ENCODE measurements at places on chromosomes 4 and X.

- DNase-seq, result no peak
These were observed 255.5 kb downstream of the CHIC1 start for GRCh38 chrX:73818200-73819116.

DNA sequence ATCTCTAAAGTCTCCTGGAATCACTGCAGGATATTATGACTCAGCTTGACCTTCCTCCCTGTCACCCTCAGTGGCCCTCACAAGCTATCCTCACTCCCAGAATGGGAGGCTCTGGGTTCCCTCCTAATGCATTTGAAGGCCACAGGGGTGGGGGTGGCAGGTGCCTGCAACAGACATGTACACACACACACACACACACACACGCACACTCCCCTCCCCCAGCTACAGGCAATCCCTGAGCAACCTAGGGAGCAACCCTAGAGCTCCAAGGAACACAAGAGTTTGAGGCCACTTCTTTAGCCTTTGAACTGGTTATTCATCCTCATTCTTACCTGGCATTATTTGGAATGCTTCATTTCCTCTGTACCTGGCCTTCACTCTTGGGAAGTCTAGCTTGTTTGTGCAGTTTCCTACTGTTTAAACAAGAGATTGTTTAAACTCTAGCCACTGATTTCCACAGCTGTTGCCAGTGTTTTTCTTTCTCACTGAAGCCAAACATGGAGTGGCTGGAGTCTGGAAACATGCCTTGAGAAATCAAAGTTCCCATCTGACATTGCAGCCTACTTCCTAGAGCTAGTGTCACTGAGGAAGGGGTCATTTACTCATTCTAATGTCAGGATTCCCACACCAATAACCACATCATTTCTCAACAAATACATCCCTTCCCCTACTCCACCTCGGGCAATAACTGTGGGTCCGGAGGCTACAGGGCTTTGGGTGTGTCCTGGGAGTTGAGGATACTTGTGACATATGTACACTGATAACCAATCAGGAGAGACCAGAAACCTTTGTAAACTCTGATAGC is 37.7 kb downstream of the MAOA start:
- DNase-seq, result no peak

GRCh38 chrX:121782976-121783375 is 735.6 kb downstream of the GLUD2 start:
- no peak for DNase-seq

DNA sequence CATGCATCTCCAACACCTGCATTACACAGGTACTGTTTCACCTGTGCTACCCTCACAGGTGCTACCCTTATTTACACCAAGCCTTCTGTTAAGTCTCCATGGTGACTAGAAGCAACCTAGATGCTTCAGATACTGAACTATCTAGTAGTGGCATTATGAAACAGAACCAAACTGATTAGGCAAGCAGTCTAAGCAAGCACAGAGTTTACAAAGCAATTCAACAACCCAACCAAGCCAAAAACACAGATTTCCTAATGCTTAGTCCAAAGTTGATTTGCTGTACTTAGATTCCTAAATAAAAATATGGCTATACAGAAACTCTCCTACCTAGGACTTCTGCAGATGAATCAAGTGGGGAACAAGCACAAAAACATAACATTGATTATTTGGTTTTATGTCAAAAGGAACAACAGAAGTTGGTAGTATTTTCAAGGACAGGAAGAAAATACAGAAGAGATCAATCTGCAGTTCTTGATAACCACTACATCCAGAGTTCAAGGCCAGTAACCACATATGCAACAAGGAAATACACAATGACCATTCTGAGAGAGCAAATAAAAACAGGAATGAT is 3.2 kb downstream of the TAPT1 start:
- DNase-seq, result no peak

GRCh38 chr4:54228961-54229501 is at the start of gene PDGFRA:
Gene PDGFRA (plus strand): TSS chr4:54229293. CDS start chr4:54258769, 29,476 bp downstream.
- no peak for DNase-seq

- DNase-seq, result no peak
These were observed 14.7 kb downstream of the PDGFC start for GRCh38 chr4:156956826-156957368.

DNA sequence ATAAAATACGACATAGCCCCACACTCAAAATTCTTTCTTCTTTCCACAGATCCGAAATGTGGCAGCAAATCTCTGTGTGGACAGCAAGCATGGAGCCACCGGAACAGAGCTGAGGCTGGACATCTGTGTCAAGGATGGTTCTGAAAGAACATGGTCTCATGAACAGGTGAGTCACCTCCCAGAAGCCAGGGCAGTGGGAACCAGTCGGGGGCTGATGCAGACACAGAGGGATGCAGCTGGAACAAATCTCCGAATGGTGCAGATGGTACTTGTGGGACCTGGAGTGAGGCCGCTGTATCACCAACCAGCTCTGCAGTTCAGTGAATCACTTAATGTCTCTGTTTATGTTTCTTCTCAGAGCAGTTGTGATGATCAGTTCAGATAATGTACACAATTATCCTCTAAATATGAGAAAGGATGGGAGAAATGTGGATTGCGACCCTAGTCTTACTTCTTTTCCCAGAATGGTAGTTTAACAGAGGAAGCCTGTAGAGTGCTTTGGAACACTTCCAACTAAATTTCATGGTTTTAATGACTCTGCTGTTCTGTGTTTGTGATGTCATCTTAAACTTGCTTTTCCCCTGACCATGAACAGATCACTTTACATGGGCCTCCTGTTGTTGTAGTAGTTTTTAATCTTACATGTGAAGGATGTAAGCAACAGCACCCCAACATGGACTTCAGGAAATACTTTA is 159.3 kb upstream of the GALNT7 start:
- no peak for DNase-seq

- no peak for DNase-seq
These were observed 28.3 kb downstream of the RFC1 start for GRCh38 chr4:39337841-39338240.

- no peak for DNase-seq
These were observed 41.6 kb upstream of the SLC25A4 start for GRCh38 chr4:185101354-185101890.

DNA sequence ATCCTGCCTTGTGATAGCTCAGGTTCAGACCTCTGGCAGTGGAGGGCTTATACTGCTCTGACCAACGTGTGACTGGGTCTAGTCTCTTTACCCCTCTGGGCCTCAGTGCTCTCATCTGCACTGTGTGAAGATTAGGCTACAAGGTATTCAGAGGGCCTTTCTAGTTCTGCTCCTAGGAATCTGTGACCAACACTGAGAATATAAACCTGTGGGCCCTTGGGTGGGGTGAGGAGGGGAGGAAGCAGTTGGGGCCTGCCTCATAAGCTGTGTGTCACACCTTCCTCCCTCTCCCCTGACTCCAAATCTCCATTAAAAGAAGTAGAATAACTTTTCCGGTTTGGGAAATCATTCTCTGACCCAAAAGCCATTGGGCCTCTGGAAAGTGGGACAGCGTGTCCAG is 66.3 kb upstream of the MSN start:
- no peak for DNase-seq

- peak; percentile 23 for DNase-seq
These were observed 10.3 kb downstream of the SRPX2 start for GRCh38 chrX:100654261-100654660.

GRCh38 chr4:86977621-86978184 is 42.9 kb downstream of the AFF1 start:
- DNase-seq, result no peak

DNA sequence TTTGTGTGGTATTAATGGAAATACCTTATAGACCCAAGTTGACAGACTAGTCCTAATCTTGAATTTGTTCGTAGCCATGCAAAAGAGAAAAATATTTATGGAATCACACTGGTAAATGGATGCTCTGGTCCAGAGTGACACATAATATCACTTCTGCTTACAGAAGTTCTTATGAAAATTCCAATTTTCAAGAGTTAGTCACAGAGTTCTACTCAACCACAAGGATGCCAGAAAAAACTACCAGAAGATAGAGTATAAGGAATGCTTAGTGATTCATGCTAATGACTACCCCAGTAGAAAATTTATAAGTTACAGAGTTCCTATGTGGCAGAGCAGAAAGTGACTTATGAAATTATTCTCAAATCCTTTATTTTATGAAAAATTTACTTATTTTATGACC is 1384.8 kb downstream of the FAM133A start:
- DNase-seq, result no peak

DNA sequence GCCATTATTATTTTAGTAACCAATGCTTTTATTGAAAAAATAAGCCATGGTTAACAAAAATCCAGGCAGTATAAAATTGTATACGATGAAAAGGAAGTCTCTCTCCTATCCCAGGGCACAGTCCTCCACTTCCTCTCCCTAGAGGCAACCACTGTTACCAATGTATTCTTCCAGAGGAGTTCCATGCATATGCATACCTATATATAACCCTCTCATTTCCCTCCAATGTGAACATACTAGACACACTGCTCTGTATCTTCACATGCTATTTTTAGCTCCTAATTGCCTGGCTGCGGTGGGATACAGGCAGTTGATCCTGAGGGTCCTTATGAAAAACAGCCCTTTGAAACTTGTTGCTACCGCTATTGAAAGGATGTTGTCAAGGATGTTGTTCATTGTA is 33.8 kb downstream of the PRPS1 start:
- no peak for DNase-seq

DNA sequence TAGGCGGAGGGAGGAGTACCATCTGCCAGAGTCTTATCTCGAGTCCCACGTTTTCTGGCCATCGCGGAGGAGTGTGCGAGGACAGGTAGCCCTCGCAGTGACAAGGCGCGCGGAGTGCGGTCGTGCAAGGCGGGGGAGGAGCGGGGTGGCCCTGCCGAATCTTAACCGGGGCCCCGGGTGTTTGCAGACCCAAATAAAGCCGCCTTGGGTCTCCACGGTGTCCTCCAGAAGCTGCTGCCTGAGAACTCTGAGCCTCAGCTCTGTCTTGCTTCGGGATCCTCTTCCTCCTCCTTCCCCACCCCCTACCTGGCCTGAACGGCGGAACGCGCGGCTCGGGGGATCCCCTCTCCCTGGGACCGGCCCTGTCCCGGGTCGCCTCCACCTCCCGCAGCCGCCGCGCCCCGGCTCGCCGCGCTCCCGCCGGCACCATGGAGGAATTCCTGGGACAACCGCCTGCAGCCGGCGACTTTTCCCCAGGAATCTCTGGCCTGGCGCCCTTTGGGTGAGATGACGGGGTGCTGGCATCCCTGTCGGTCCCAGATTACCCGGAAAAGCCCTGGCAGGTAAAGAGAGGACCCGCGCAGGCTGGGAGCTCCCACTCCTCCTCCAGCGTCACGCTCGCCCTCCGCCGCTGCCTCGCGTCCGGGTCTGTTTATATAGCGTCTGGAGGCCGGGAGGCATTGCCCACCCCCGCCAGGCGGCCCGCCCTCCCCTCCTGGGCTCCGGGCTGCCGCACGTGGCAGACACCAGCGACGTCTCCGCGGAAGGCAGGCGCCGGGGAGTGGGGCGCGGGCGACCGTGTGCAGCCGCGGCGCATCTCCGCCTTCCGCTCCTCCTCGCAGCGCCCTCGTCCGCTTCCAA is at the start of gene GALNTL6:
Gene GALNTL6 (plus strand): TSS at position 740 of the 861 bp plus-strand sequence.
- no peak for DNase-seq

- no peak for DNase-seq
These were observed 579.4 kb downstream of the GRXCR1 start for GRCh38 chr4:43471950-43472349.

- no peak for DNase-seq
These were observed 84.7 kb downstream of the RAP1GDS1 start for GRCh38 chr4:98345838-98346237.

DNA sequence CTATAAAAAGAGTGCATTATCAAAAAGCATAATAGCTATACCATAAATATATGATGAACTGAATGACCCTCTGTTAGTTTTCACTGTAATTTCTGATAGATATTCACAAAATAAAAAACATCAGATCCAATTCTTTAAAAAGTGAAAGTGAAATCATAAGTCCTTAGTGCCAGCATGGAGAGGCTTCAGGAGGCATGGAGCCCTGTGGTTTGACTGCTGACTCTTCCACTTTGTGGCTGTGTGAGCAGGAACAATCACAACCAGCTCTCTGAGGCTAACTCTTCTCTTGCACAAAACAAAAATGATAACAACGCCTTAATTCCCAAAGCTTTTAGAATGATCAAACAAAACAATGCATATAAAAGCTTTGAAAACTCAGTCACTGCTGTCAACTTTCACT is 1143.9 kb downstream of the PDHA2 start:
- no peak for DNase-seq

GRCh38 chrX:40878766-40879165 is 143.4 kb upstream of the MED14 start:
- no peak for DNase-seq

- peak; percentile 3 for DNase-seq
These were observed 235.3 kb downstream of the GPAT3 start for GRCh38 chr4:83771113-83771705.
